ENCODE measurements at places on chromosomes 4 and X. TPM values are rescaled to one million over a fixed set of nuclear protein-coding genes. Genes with fewer than 3 reads are reported as not detected.

- DNase-seq = no peak
Measured at GRCh38 chr4:105128208-105128607, 18.5 kb upstream of the TET2 start.

- no peak for DNase-seq
Measured at GRCh38 chr4:41077628-41078027, 136.7 kb downstream of the APBB2 start.

DNA sequence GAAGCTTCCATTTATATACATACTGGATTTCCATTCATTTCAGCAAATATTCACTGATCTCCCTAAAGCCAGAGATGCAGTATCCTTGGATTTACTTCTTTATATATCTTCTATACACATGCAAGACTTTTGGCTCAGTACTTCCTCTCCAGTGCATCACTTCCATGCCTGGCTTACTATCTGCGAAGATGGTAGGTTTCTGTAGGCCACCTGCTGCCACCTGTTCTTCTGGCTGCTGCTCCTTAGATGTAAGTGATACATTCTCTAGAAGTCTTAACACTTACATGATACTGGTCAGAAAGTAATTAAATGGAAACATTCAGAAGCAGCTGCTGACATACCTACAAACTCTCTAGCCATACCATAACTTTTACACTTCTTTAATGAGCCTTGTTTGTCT is 48.9 kb downstream of the TBC1D9 start:
- no peak for DNase-seq

- DNase-seq = no peak
Measured at GRCh38 chr4:2583092-2583491, 46.6 kb downstream of the FAM193A start.

Gene RPS3A
- total RNA-seq = 2,446 TPM

- DNase-seq = no peak
Measured at GRCh38 chrX:42832764-42833549, 55.0 kb upstream of the PPP1R2C start.

- DNase-seq = no peak
Measured at GRCh38 chrX:108307132-108308085, 130.8 kb downstream of the COL4A6 start.

DNA sequence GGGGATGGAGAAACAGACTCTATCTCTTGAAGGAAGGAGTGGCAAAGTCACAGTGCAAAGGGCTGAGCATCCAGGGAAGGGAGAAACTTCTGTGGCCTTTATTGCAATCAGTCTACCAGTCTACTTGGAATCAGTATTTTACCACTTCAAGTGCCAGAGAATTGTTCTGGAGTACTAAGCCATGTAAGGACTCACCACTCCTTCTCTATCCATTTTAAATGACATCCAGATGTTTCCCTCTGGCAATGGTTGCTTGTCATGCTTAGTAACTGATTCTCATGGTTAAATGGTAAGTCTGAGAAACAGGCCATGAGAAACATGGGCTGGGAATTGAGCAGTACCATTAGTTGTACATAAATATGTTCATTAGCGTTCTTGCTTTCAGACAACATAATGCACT is 21.1 kb upstream of the SMIM10 start:
- DNase-seq = no peak

GRCh38 chr4:136078976-136079375 is 1453.3 kb downstream of the PCDH18 start:
- no peak for DNase-seq

DNA sequence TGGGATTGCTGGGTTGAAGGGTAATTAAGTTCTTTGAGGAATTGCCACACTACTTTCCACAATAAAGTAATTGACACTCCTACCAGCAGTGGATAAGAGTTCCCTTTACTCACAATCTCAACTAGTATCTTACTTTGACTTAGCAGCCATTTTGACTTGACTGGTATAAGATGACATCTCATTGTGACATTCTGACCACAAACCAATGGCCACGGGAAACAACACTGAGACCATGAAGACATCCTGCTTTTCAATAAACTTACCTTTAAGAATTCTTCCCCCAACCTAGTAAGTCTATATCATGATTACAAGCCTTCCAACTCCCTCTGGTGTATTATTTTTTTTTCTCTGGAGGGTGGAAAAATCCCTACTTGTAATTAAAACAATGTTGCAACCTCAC is 66.9 kb upstream of the WDR1 start:
- no peak for DNase-seq

Gene STATH
- total RNA-seq = not detected

Gene HSFX2
- not detected for total RNA-seq

Gene CC2D2A
- 13.0 TPM for total RNA-seq

GRCh38 chr4:141395246-141395830 is 174.6 kb downstream of the ZNF330 start:
- no peak for DNase-seq

Gene FRMPD4
- total RNA-seq = not detected

DNA sequence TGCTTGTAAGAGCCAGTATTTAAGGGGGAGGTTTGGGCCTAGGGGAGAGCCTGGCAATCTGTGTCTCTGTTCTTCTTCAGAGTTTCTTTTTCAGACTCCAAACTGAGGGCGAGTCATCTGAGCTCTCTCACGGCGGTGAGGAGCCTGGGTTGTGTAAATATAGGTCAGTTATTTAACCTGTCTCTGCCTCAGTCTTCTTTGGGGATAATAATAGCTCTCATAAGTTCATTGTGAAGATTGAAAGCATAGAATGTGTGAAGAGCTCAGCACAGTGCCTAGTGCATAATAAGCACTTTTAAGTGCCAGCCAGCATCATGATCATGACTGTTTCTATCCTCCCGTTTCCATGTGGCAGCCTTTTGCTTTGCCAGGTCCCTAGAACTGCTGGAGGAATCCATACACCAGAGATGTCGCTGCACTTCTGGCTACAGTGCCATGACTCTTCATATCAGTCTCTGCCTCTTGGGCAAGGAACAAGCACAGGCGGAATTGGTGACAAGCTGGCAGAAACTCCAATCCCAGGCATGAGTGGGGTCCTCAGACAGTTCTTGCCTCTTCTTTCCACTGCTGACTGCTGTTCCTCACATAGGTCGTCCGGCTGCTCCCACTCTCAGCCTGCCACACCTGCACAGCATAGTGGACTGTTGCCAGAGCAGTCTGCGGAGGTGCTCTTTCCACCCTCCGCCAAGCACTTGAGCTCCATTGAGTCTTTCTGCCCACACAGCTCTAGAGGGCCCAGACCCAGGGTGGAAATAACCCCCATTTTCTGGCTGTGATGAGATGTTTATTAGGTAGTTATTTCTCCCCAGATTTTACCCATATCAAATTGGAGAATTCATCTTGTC is 103.7 kb upstream of the MAML3 start:
- no peak for DNase-seq
